ENCODE measurements at places on chromosomes 7 and 10.

DNA sequence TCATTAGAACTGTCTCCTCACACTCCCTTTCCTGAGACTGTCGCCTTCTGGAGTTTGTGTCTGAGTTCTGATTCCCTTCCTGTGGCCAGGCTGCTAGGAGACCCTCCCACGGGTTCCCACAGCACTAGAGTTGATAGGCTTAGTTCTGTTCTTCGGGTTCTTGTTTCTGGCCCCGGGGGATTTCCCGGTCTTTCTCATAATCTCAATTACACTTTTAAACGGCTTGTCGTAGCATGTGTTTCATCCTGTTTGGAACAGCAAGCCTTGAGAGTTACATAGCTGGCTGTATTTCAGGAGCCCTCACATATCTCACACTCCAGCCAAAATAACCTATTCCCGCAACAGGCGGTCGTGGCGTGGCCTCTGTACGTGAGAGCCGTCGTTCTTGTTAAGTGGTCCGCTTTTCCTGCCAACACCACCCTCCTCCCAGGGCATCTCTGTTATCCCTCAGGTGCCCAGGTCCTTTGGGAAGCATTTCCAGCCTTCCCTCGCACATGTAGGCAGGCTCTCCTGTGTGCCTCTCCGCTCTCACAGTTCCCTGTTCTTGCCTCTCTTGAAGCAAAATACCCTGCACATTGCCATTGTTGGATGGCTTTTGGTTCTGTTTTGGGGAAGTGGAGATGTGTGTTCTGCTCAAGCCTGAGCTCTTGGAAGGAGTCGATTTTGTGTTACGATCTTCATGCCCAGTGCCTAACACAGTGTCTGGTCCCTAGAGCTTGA is 46.0 kb downstream of the CDC123 start:
- DNase-seq, result no peak

DNA sequence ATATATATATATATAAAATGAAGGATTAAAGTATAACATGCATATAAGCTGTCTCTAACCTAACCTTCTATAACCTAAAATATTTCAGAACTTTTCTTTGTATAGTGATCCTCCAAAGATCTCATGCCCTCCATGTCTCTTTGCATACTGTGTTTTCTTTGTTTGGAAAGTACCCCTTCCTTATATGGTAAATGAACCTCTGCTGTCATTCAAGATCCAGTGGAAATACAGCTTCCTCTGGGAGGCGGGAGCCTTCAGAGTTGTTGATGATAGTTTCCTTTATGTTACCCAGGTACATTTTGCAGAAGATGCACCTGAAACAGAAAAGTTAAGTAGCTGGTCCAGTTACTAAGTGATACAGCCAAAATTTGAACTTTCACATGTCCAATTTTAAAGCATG is 233.3 kb upstream of the FOXP2 start:
- DNase-seq, result no peak

DNA sequence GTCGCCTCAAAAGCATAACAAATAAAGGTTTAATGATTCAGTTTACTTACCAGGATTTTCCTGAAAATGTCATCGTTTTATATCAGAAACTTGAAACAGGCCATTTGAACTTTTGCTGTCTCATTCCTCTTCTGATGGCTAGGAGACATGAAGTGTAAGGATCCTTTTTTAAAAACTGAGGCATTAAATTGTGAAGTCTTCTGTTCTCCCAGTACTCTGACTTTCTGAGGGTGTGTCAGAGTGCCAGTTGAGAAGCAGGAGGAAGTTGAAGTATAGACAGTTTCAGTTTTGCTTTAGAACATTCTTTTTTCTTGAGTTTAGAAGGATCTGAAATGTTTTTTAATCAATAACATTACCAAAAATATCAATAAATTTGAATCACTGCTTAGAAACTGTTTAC is at the start of gene SAMD9L:
SAMD9L (minus strand) TSS at position 242 of the 400 bp plus-strand sequence. CDS start 12,414 bp downstream, outside the sequence.
- DNase-seq, result no peak

DNA sequence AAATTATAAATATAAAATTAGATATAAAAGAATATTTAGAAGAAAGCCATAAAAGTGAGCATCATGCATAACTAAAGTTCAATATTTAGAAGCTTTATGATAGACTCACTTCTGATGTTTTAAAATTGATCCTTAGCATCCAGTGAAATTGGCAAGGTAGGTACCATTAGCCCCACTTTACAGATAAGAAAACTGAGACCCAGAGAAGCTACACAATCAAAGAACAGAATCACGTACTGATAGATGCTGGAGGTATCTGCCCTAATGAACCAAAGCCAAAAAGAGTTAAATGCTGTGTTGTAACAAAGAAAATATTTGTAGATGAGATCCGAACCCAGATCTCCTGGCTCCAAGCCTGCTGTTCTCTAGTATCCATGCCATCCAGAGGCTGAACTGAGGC is 42.6 kb upstream of the RAPGEF5 start:
- DNase-seq, result no peak

DNA sequence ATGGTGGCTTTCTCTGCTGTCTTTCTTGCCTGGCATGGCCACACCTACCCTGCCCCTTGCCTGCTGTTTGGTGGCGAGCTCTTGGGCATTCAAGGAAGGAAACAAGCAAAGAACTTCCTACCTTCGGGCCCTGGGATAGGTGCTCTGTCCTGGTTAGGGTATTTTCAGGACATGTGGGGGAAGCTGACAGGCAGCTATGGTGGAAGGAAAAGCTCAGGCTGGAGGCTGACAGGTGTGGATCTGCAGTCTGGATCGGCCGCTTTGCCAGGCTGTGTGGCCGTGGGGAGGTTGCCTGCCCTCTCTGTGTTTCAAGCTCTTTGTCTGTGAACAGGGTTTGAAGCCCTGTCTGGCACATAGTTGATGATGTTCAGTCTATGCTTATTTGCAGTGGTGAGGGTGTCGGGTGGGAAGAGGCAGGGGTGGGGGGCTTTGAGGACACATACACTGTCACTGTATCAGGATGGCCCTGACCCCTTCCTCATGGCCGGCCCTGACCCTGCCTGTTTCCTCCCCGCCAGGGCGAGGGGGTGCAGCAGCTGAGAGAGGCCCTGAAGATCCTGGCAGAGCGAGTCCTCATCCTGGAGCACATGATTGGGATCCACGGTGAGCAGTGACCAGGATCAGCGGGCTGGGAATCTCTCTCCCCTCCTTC is 73.7 kb downstream of the MYL10 start:
- DNase-seq, result no peak

DNA sequence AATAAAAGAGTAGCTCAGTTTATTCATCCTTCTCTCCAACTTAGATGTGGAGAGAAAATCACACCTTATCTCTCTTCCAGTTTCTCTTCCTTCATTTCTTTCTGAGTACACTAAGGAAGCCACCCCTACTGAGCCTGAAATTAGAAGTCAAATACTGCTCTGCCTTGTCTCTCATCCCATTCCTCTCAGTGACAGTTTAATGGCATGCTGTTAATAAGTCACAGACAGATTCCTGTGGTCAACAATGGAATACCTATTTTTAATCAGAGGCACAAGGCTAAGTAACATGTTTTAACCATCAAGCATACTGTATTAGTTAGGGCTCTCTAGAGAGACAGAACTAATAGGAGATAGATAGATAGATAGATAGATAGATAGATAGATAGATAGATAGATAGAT is 253.2 kb downstream of the HTR7 start:
- no peak for DNase-seq

DNA sequence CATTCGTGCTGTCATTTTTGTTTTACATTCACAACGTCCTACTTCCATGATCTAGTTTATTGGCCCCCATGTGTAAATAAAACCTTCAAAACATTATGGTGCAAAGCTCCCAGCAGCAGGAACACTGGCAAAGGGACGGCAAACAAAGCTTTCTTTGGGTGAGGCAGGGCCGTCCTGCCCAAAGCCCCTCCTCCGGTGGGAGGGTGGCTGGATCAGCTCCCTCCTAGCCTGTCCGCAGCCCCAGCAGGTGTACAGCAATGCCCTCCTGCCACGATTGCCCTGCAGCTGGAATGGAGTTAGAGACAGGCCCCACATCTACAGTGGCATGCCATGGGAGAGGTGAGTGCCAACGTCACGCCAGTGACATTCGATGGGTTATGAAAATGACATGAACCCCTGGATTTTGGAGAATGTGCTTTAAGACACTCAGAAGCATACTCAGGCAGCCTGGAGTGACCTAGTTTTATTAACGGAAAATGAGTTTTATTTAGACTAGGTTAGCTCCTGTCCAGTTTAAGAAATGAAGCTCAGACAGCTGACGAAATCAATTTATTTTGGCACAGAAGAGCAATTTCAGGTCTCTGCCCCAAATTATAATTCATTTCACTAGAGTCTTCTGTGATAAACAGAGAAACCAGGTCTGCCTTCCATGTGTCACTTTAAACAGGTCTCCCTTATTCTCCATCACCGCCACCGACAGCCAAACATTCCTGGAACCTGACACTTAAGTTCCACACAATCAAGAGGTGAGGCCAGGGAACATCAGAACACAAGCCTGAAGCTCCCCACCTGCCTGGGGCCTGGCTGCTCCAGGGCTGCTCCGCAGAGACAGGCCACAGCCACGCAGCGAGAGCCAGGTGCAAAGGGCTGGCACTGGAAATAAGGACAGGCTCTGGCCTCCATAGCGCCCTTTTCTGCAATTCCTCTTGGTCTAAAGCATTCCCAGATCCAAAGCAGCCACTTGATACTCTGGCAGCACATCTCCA is 50.1 kb downstream of the VOPP1 start:
- no peak for DNase-seq

DNA sequence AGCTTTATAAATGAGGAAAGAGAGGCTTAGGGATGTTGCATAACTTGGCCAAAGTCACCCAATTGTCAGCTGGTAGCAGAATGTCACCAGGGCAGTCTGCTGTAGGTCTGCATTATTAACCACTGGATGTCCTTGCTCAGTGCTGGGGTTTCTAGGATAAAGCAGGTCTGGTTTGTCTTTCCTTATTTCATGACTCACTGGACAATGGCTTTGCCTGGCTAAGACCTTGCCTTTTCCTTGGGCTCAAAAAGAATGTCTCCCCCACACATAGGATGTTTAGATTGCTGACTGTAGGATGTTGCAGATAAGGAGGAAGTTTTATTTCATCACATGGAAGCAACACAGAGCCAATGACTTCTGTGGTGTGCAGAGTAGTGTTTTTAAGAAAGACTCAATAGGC is 29.4 kb downstream of the WDFY4 start:
- no peak for DNase-seq

- DNase-seq, result no peak
These were observed 73.2 kb downstream of the FAM241B start for GRCh38 chr10:69703256-69703655.

GRCh38 chr7:17521437-17521836 is 223.0 kb downstream of the AHR start:
- no peak for DNase-seq

DNA sequence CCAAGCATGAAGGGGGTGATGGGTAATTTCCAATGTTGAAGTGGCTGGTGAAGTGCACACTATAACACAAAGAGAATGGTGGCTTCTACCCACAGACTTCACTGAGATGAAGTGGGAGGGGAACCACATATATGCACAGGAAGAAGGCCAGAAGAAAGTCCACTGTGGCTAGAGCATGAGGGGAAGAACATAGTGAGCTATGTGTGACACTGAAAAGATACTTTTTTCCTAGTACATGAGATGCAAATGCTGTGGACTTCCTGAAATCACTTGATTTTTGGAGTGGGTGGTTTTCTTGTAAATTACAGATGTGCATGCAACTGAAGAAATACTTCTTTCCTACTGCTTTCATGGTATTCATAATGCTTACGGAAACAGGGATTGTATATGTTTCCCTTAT is 115.6 kb upstream of the PHYHIPL start:
- no peak for DNase-seq

DNA sequence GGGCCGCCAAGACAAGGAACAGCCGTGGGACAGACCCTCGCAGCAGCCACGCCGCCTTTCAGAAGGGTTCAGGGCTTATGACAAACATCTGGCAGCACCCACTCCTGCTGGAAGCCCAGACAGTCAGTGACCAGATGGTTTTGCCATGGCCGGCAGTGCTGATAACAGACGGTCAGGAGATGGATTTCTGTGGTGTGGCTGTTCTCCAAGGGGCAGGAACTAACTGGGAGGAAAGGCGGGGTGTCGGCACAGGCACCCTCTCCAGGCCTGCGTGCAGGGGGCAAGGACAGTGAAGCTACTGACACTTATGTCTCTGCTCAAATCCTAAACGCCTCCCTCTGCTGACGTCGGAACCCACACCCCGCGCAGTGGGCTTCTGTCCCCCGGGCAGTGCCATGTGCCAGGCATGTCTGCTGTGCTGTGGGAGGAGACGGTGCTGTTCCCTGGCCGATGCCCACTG is 416.1 kb downstream of the DNAJB6 start:
- no peak for DNase-seq

GRCh38 chr10:116848944-116849247 is 403 bp upstream of the ENO4 start:
- no peak for DNase-seq

GRCh38 chr10:117684672-117685211 is 142.2 kb downstream of the EMX2 start:
- DNase-seq, result no peak

- no peak for DNase-seq
These were observed 27.3 kb downstream of the BNIP3 start for GRCh38 chr10:131954356-131954965.

DNA sequence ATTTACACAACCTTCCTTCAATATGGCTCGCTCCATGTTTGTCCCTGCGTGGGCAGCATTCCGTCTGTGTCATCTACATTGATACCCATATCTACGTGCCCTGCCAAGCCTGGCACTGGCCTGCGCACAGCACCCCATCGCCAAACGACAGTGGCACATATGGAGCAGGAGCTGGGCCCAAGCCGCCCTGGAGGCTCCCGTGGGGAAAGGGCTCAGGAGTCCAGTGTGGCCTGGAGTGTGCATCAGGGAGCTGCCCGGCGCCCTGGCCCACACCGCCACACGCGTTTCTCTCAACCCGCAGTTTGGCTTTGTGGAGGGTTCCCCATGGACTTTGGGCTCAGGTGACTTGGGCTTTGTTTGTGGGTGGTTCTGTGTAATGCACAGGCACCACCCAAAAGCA is 273.2 kb downstream of the PTPRN2 start:
- DNase-seq, result no peak

- no peak for DNase-seq
These were observed 50.2 kb downstream of the ZNF467 start for GRCh38 chr7:149723082-149723767.

DNA sequence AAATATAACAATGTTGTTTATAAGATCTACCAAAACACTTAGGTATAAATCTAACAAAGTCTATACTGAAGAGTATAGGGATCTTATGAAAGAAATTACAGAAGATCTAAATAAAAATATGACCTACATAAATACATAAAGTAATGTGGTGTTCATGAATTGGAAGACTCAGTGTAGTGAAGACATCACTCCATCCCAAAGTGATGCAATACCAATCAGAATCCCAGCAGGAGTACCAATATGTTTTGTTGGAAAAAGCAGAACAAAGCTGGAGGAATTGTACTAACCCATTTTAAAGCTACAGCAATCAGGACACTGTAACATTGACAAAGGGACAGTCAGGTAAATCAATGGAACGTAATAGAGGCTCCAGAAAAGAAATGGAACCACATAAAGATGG is 76.4 kb downstream of the CCSER2 start:
- no peak for DNase-seq

- no peak for DNase-seq
These were observed 4.3 kb downstream of the CUBN start for GRCh38 chr10:17125206-17125893.

Measured in T-cell (primary cell).